ENCODE measurements at places on chromosomes 11 and 22. TPM values are rescaled to one million over a fixed set of nuclear protein-coding genes. Genes with fewer than 3 reads are reported as not detected.

DNA sequence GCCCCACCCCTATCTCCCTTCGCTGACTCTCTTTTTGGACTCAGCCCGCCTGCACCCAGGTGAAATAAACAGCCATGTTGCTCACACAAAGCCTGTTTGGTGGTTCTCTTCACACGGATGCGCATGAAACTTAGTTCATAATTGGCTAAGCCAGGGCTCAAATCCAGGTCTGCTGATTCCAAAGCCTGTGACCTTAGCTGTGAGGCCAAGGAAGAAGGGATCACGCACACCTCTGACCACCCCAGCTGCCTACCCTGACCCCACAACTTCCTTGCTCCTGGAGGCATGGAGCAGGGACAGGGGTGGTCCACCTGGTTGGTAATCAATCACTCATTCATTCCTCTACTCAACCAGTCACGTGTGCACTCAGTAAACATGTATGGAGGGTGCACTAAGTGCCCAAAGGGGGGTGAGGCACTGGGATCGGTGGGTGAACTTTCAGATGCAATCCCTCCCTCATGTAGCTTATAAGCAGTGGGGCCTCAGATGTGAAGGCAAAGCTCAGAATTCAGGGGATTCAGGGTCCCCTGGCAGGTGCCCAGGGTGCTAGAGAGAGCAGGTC lies 10.3 kb downstream of the FXYD2 start:
- DNase-seq, result no peak

DNA sequence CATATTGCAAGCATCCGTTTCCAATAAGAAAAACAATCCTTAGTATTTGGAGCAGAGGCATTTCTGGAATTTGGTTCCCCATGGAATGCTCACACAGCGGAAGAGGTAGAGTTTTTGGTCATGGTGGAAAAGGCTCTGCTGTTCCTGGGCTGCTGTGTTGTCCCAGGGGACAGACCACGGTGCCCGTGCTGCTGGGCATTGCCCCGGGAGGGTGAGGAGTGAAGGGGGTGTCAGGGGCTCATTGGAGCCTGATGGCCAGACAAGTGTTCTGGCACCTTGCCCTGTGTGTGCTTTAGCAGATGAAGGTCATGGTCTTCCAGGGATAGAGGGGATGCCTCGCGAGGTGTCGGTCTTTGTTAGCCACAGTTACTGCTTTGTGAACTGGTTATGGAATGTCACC lies 61.2 kb downstream of the MPPED1 start:
- no peak for DNase-seq

- peak; percentile 68 for DNase-seq
Measured at GRCh38 chr11:94909371-94909820, 64.0 kb downstream of the CWC15 start.

- DNase-seq, result peak; percentile 9
Measured at GRCh38 chr11:78783301-78783700, 208.6 kb upstream of the NARS2 start.

DNA sequence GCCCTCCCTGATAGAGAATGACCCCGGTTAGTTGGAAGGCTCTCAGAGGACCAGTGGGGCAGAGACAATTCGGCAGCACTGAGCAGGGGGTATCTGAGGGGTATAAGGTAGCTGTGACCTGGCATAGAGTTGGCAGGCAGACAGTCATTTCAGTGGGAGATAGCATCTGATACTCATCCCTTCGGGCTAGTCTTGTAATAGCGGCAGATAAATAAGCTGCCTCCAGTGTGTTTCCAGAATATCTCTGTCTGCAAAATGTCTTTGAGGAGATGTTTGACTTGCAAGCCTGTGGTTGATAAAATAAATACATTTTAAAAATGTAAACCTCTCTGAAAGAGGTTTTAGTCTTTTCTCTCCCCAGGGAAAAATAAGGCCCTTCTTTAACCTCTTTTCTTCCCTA lies 54.2 kb downstream of the TEAD1 start:
- DNase-seq, result no peak

- DNase-seq, result no peak
Measured at GRCh38 chr22:49433717-49434611, 393.7 kb downstream of the BRD1 start.

DNA sequence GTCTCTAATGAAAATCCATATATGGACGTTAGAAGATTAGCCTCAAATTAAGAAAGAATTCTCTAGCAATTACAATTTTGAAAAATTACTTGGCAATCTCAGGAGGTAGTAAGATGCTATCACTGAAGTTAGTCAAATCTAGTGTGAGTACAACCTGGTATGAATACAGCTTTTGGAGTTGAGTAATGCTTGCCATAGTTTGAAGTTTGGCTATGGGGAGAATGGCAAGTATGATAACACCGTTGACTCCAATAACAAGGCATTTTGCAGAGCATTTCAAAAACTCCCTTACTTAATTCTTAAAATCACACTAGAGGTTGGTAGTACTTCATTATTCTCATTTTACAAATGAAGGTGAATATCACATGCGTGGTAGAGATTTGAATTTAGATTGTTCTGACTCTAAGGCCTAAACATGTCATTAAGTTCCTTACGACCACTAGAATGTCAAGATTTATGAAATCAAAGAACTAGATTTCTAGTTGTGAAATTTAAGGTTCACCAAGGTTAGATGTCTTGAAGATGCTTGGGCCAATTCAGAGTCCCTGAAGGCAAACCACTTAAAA lies 355.4 kb downstream of the ETS1 start:
- no peak for DNase-seq

GRCh38 chr11:126834149-126834548 lies 166.4 kb downstream of the KIRREL3 start:
- peak; percentile 58 for DNase-seq

DNA sequence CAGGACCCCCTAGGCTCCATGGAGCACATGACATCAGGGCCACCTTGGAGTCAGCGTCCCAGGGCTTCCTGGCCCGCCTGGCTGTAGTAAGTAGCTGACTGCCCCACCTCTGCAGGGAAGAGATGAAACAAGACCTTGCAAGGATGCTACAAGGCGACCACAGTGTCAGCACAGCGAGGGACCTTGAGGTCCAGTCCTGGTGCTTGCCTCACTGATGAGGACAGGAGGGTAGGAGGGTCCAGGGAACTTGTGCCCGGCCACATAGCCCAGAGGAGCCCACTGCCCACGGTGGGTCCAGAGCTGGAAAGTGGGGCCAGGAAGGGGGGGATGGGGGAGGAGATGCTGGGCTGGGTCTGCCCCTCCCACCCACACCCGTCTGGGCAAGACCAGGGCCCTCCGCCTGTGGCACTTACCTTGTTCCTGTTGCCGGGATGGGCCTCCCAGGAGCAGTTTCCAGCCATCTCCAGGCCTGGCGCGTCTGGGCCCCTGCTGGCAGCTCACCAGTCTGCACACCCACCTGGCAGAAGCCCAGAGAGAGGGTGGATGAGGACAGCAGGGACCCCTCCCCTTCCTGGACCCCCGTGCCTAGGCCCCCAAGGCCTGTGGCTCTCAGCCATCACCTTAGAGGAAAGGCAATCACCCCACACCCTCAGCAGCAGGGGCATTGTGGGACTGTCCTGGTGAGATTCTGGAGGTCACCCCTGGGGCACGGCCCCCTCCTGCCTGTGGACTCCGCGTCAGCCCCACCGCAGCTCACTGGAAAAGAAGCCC lies 3.4 kb downstream of the MRGPRF start:
- DNase-seq, result peak; percentile 28

The UPB1 gene
- 0.05 TPM for polyA plus RNA-seq

The C11orf91 gene
- polyA plus RNA-seq, result 0.12 TPM

Data from fibroblast of lung (primary cell).